Pons (tissue), 1 donor: ENCODE measurements at places on chromosomes 3 and 15.
A peak's percentile ranks its signal among the peaks of the same experiment; 100 is the strongest.

DNA sequence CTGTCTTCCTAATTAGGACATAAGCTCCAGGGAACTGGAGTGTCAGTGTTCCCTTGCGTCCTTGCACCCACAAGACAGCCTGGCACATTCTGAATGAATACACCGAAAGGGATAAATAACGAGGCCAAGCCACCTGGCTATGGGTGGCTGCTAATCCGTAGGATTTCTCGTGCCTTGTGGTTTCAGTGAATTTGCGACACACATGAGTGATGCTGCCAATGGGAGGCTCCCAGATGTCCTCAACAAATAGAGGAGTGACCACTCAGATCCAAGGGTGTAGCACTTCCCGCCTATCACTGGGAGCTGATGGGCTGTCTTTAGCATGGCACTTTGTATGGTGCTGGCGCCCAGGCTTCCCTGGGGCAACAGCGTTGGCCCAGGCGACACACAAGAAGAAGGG is 43.4 kb downstream of the APBA2 start:
- no peak for DNase-seq

- DNase-seq: peak; percentile 34
Observed at GRCh38 chr15:49041426-49041825, 4.8 kb downstream of the SECISBP2L start.

- DNase-seq: peak; percentile 87
Observed at GRCh38 chr3:129936757-129937156, 37.8 kb upstream of the TRH start.

GRCh38 chr3:161498259-161498921 is 1.8 kb downstream of the OTOL1 start:
- no peak for DNase-seq

- DNase-seq: no peak
Observed at GRCh38 chr15:73748730-73749129, 4.4 kb downstream of the INSYN1 start.

DNA sequence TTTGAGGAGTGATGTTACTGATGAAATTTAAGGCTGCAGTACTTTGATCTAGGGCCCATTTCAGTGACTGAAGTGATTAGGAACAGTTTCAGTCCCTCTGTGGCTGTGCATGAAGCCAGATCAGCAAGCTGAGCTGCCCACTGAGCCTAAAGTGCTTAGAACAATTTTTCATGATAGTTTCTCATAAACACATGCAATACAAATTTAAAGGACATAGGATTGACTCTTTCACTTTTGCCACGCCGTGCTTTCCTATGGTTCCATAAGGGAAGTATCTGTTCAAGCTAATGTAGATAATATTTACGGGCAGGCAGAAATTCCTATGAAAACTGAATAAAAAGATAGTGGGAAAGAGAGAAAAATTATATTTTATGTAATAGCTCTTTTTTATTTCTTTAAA is 10.6 kb downstream of the ANKUB1 start:
- no peak for DNase-seq

- no peak for DNase-seq
Observed at GRCh38 chr3:55616803-55617202, 129.7 kb upstream of the WNT5A start.

DNA sequence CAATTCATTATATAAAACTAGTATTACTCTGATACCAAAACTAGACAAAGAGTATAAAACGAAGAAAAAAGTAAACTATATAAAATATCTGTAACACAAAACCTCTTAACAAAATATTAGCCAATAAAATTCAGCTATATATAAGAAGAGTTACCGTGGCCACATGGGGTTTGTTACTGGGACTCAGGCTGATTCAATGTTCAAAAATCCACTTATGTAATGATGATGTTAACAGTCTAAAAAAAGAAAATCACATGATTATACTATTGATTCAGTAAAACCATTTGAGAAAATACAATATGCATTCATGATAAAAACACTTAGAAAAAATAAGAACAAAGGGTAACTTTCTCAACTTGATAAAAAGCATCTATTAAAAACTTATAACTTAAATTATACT is 18.3 kb downstream of the P2RY1 start:
- DNase-seq: no peak

DNA sequence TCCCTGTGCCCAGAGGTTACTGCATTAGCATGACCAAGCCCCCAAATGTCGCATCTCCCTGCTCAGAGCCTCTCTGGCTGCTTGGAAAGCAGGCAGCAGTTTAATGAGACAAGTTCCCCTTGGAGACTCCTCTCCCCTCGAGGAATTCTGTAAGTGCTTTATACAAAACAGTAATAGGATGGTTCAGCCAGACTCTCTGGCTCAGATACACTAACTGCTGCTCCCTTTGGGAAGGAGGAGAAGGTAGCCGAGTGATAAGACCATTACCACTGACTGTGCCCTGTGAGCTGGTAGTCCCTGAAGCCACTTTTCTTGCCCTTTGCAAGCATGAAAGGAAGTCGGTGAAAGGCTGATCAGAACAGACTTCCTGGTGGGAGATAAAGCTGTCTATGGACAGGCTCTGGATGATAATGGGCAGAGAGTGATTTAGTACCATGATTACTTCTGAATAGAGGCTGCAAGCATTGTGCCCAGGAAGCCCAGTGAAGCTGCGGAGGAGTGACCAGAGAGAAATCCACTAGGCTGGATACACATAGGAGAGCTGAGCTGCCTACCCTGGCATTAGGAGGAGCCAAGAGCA is 100.8 kb downstream of the SEMA6D start:
- DNase-seq: no peak

DNA sequence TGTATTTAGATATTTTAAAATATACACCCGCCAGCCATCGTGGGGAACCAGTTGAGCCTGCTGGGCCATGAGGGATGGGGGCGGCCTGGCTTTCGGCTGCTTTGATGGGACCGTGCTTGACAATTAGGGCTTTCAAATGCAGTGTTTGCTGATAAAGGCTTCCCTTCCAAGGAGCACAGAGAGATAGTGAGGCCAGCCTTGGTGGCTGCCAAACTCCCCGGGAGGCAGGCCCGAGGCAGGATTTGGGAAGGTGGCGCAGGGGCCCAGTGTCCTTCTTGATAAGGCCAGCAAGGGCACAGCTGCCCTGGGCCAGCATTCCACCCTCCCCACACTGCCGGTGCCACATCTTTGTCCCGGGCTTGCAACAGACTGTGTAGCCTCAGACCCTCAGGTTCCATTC is 75.6 kb downstream of the LINGO1 start:
- no peak for DNase-seq
